ENCODE measurements at places on chromosomes 7 and 10. TPM values are rescaled to one million over a fixed set of nuclear protein-coding genes. Genes with fewer than 3 reads are reported as not detected.

DNA sequence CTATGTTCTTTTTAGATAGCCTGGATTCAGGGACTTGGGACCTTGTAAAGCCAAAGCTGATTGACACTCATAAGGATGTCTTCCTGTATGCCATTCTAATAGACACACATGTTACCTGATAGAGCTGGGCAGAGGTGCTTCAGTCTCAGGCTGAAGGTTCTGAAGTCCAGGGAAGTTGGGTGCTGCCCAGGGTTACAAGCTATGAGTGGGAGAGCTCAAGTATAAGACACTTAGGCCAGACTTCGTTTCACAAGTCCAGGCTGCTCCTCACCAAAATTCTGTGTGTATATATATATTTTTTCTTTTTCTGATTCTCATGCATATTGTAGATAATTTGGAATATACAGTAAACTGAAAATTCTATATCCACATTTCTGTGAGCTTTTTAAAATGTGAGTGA lies 144.2 kb downstream of the HDAC9 start:
- DNase-seq: no peak

DNA sequence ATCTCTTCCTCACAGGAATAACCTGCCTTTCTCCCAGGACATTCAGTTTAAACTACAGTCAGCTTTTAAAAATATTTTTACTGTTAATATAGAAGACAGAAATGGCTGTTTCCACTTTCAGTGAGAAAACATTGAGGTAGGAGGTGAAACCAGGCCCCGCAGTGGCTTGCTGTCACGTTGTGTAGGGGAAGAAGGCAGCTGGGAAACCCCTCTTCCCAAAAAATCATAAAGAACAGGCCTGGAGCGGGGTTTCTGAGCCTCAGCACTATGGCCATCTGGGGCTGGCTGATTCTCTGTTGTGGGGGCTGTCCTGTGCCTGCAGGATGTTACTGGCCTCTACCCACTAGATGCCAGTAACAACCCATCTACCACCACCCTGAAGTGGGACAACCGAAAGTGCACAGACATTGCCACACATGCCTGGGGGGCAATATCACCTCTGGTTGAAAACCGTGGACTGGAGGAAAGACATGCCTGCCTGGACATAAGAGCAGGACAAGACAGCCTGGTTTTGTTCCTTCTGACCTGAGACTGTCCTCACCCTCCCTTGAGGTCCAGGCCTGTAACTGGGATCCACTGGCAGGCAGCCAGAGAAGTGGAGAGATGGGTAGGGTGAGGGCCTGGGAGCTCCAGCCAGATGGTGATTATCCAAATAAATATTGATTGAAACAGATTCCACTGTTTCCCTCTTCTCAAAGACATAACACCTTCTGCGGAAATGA lies 43.9 kb downstream of the KCNH2 start:
- no peak for DNase-seq

SLC18A3 gene
- not detected for total RNA-seq

GRCh38 chr10:73168465-73168803 lies 515 bp downstream of the FAM149B1 start:
- DNase-seq: no peak

NYAP1 gene
- total RNA-seq: 1.0 TPM

- no peak for DNase-seq
Measured at GRCh38 chr7:26441611-26442277, 150.1 kb downstream of the SNX10 start.

DNA sequence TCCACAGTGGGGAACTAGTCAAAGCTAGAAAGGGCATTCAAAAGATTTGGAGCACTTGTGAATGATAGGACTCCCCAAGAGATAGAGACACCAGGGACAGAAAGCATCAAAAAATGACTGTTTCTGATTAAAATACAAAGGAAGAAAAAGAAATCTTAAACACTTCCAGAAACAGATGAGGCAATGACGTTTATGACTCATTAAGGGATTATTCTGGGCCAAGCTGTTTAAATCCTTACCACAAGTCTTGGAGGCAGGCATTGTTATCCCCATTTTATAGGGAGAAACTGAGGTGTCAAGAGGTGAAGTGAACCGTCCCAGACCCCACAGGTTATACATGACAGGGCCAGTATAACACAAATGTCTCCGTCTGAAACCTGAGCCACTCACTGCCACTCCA lies 68.3 kb upstream of the AMPH start:
- no peak for DNase-seq

VIM gene
- 1,025 TPM for total RNA-seq

DNA sequence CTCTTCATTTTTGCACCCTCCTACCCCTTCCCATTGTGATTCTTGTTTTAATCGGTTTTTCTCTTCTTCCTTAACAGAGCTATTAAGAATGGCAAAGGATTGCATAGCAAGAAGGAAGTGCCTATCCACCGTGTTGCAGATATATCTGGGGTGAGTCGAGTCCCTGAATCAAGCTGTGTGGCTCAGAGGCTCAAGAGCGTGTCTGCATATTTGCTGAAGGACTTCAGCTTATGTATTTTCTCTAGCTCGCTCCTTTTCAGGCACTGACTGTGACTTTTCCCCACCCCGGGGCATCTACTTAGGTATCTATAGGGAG lies 126.6 kb downstream of the LRRC4 start:
- DNase-seq: no peak

All from body of pancreas (tissue), 4 donors.